ACHN (cell line): ENCODE measurements at places on chromosomes 3 and 15.

- no peak for DNase-seq
Observed at GRCh38 chr3:85706130-85706529, 747.3 kb downstream of the CADM2 start.

GRCh38 chr3:172210355-172210754, 171.0 kb downstream of the FNDC3B start:
- DNase-seq: no peak

DNA sequence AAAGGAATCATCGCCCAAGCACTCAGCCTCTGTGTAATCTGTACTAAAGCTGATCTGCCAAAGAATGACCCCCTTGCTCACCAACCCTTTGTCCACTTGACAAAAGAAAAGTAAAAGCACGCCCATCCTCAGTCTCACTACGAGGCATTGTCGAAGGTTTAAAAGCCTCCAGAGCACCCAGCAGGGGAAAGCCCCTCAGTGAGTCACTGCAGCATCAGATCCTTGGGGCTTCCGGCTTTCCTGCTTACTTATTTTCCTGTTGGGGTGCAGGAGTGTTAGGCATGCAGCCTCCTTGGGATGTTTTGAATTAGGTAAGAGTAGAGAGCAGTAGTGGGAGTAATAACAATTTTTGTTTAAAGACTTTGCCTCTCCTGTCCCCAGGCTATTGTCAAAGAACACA, 216.1 kb downstream of the MTHFS start:
- peak; percentile 59 for DNase-seq

DNA sequence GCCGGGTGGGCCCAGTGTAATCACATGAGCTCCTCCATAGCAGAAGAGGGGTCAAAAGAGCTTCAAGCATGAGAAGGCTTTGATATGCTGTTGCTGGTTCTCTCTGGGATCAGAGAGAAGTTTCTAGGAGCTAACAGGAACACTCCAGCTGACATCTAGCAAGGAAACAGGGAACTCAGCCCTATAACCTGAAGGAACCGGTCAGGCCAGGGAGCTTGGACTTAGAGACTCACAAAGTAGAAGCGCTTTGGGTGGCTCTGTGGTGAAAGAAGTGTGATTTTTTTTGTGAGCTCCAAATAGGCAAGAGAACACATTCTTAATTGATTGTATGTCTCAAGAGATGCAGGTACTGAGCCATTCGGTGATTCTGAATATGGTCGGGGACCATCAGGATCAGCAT, 26.2 kb upstream of the EPHB1 start:
- DNase-seq: no peak

- DNase-seq: no peak
Observed at GRCh38 chr15:101225658-101226057, 26.2 kb downstream of the CHSY1 start.
